Keratinocyte (primary cell): ENCODE measurements at places on chromosomes 16 and 17.

- DNase-seq: peak; percentile 78
These were observed 36.3 kb upstream of the ZNF750 start for GRCh38 chr17:82876149-82876548.

DNA sequence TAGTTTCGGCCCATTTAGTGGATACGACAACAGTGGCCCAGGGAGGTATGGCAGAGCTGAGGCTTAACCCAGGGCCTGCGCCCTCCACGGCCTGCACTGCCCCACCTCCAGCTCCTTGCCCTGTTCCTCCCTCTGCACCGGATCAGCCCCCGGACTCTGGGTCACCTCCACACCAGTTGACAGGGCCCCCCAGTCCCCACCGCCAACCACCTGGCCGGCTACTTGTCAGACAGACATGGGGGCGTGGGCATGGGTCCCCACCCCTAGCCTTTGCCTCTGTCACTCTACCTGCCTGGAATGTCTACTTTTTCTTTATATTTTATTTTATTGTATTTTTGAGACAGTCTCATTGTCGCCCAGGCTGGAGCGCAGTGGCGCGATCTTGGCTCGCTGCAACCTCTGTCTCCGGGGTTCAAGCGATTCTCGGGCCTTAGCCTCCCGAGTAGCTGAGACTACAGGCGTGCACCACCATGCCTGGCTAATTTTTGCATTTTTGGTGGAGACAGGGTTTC is 3.0 kb upstream of the ACTG1 start:
- no peak for DNase-seq

- no peak for DNase-seq
These were observed 4.8 kb downstream of the EMP2 start for GRCh38 chr16:10575506-10576130.

GRCh38 chr17:19239544-19239943 is 2.4 kb downstream of the EPN2 start:
- no peak for DNase-seq

GRCh38 chr16:67236563-67237395 is 9.8 kb downstream of the TMEM208 start:
- DNase-seq: no peak

DNA sequence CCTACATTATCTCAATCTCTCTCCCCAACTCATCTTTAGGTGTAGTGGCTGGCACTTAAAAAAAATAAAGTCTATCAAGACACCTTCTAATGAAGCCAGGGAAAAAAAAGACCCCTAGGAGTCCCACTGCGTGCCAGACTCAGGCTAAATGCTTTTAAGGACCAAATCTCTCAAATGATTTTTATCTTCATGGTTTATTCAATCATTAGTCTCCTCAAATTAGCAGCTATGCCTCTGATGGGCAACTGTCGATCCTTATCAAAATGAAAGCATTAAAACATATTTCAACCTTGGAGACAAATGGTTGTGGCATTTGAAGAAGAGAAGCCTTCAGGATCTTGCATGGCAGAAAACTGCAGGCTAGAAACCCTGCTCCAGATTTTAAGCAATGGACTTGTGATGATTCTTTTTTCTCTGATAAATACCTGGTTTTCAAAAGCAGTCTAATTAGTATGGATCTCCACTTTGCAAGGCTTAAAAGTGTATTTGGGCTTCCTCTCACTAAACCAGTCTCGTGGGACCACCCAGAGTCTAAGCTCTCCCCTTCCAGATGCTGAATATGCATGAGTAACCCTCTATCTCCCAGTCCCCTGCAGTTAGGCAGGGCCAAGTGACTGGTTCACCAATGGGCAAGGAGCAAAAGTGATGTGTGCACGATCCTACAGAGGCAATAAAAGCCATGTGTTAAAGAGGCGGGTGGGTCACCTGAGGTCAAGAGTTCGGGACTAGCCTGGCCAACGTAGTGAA is 14.9 kb downstream of the ITPRIPL2 start:
- DNase-seq: no peak

DNA sequence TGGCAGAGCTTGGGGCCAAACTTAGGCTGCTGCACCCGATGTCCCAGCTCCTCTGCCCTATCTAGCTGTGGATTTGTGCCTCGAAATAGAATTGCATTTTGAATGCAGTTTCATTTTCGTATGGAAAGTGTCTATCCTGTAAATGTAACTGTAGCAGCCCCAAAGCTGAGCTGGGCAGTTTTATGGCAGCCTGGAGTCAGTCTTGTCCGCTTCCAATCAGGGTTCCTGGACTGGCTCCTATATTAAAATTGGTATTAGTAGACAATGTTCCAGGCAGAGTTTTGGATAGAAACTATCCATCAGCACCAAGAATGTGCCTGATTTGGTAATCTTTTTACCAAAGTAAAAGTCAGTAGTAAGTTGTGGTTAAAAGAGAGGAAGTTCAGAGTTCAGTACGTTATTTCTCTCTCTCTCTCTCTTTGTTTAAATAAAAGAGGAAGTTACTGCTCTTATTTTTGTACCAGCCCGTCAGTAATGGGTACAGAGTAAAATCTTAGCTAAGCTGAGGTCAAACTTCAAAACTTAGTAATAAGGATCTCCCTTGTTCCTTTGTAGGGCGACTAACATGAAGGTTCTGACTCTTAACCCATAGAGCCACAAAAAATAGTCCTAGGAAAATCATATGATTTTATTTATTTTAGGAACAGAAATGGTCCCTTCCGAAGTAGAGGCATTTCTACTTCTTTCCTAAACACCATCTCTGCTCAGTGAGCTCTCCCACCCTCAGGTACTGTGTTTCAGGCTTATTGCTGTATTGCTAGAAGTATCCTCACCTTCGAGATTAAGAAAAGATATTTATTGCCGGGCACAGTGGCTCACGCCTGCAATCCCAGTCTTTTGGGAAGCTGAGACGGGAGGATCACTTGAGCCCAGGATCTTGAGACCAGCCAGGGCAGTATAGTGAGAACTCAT is 28.0 kb downstream of the PRKCB start:
- no peak for DNase-seq

DNA sequence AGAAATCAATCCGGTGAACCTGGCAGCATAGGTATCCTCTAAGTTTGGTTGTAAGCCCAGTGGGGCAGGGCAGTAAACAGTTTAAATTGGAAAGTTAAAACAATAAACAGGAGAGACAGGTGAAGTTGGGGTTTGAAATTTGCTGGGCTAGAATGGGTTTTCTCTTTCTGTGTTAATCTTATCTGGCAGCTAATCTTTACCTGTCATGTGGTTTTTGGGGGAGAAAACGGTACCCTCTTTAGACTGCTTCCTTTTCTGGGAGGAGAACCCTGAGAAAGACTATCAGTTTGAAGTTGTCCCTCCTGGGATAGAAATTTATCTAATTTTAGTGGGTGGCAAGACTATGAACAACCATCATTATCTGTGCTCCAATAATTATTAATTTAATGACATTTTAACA is 24.0 kb downstream of the CDH13 start:
- DNase-seq: no peak

GRCh38 chr17:7439462-7440112 is at the start of gene FGF11:
FGF11 (plus strand) TSS chr17:7439512; CDS start chr17:7439621, 109 bp downstream.
- DNase-seq: no peak

- no peak for DNase-seq
These were observed 20.5 kb upstream of the ZNF652 start for GRCh38 chr17:49382556-49382955.

- DNase-seq: no peak
These were observed 36.0 kb downstream of the NKD1 start for GRCh38 chr16:50584033-50584722.

GRCh38 chr16:65114527-65114926 is 7.3 kb downstream of the CDH11 start:
- no peak for DNase-seq

- no peak for DNase-seq
These were observed 30.6 kb upstream of the MMD start for GRCh38 chr17:55452139-55452790.

DNA sequence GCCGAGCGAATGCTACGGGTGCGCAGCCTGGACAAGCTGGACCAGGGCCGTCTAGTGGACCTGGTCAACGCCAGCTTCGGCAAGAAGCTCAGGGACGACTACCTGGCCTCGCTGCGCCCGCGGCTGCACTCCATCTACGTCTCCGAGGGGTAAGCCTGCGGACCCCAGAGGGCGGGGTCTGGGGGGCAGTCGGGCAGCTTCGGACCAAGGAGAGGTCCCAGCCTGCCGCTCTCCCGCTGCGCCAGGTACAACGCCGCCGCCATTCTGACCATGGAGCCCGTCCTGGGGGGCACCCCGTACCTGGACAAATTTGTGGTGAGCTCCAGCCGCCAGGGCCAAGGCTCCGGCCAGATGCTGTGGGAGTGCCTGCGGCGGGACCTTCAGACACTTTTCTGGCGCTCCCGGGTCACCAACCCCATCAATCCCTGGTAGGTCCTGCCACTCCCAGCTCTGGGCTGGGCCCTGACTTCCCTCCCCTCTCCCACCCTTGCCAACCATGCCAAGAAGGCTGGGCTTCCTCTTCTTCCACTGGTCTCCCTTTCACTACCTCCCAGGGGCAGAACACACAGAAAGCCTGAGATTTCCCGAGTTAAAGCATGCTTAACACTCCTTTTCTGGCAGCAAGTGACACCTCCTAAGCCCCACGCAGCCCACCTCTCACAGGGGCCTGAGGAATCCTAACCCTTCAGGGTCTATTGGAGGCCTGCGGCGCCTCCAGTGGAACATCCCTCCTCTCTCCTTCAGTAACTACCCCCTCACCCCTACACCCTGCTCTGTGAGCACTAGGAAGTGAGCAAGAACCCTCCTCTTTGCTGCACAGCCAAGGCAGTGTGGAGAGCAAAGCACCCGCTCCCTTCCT is 3.2 kb downstream of the NAGS start:
- no peak for DNase-seq

- DNase-seq: no peak
These were observed 29.3 kb downstream of the CEP295NL start for GRCh38 chr17:78873519-78874340.

DNA sequence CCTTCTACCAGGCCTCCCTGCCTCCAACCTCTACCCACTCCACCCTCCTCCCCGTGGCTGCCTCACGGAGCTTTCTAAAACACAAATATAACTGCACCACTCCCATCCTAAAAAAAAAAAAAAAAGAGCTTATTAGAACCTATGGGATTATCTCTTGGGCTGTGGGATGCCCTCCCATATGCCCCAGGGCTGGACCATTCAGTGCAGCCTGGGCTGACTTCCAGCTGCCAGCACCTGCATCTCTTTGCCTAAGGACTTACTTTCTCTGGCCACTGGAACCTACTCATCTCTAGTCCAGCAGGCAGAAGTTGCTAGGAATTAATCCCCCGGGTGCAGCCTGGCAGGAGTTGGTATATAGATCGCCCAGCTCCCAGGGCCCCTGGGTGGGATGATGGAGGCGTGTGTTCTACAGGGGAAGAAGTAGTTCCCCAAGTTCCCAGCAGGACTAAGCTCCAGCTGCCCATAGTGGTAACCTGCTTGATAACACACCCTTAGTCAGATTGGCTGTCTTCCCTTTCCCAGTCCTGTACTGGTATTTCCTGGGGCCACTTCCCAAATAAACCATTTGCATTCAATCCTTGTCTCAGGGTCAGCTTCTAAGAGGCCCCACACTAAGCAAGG is 10.3 kb downstream of the MPP3 start:
- DNase-seq: no peak

DNA sequence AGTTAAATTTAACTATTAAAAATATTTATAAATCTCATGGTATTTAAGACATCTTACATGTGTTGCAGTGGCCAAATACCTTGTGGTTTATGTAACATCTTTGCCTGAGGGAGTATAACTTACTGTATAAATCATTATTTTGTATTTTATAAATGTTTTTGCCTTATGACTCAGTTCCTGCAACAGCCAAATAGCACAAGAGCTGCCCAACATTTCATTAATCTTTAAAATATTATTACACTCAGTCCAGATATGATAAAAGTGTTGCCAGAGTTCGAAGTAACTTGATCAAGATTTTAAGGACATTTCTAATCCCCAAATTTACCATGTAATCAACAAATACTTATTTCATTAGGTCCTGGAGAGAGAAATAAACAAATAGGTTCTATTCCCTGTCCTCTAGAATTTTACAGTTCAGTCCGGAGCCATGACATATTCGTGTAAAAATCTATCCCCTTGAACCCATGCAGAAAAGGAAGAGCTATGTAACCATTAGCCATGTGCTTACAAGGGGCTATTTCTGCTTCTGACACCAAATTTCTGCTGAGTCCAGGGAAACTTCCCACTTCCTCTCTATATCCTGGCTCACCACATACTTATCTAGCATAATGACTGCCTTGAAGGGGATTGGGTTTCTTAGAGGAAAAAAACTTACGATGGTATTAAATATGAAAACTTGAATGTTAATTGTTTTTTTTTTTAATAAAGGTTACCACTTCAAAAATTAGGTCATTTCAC is 44.0 kb downstream of the IRX6 start:
- DNase-seq: peak; percentile 17

DNA sequence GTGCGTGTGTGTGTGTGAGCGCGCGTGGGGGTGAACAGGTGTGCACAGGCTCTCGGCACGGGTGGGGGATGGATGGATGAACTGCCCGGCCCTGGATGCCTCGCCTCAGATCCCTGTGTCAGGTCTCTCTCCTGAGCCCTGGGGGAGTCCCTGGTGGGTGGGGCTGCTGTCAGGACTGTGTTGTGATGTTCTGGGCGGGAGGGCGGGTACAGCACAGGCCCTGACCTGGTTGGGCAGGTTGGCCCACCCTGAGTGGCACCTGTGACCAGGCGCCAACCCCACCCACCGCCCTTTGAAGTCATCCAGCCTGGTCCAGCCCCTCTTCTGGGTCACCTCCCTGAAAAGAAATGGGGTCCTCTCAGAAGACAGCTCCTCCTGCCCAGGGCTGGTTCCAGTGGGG is 41.6 kb upstream of the TAC4 start:
- no peak for DNase-seq

DNA sequence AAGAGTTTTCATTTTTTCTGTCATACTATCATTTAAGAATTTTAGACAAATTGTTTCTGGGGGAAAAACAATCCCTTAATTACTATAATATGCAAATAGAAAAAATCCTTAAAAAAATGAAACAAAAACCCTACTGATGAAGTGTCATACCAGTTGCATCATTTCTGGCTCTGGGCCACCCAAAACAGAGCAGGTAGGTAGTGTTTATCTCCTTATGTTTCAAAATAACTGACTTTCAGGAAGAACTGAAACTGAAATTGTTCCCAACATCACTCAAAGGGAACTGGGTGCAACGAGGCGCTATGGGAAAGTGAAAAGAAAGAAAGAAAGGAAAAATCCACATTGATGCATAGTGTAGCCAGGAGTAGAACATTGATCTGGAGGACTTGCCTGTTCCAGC is 653.1 kb upstream of the SOX9 start:
- no peak for DNase-seq

DNA sequence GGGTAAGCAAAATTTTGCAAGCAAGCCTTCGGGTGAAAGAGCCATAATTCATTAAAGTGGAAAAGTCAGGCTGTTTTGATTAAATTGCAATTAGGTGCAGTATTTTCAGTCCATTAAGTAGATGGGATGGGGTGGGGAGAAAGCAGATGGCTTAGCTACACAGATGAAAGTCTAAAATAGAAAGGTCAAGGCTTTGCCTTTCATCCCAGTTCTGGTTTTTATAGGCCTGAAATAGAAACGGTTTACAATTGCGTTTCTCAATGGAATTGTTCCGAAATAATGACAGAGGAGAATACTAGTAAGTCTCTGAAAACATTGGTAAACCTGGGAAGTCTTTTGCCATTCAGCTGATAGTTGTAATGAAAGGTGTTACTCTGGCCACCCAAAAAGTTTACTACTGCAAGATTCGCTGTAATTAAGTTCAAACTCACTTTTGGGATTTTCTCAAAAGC is 1.5 kb downstream of the PPM1E start:
- no peak for DNase-seq

- no peak for DNase-seq
These were observed 115.4 kb downstream of the AXIN2 start for GRCh38 chr17:65446043-65446442.

GRCh38 chr16:68605746-68606145 is 39.4 kb upstream of the CDH3 start:
- peak; percentile 19 for DNase-seq

GRCh38 chr16:49588729-49589384 is 215.3 kb downstream of the C16orf78 start:
- no peak for DNase-seq
